ENCODE measurements at places on chromosomes 3 and 15. TPM values are rescaled to one million over a fixed set of nuclear protein-coding genes. Genes with fewer than 3 reads are reported as not detected.

The ZNF717 gene
- polyA plus RNA-seq: 22.9 TPM

The PTH1R gene
- polyA plus RNA-seq: 87.5 TPM

The OSTN gene
- polyA plus RNA-seq: 0.07 TPM

The SPESP1 gene
- 2.4 TPM for polyA plus RNA-seq

The DIPK2A gene
- 43.3 TPM for polyA plus RNA-seq

DNA sequence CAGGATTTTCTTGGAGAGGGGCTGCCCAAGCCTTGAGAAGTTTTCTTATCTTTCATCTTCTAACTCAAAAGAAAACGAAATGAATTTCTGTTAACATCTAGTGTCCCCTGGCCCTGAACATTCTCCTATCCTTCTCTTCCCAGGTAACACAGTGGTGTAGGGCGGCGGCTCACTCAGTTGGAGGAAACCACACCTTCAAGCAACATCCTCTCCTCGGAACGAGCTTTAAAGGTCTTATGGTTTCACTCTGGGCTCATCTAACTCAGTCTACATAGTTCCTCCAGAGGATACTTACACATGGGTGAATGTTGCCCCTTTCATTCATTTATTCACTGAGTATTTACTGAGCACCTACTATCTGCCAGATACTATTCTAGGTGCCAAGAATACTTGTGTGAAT is 31.0 kb upstream of the KLHL6 start:
- DNase-seq: no peak

DNA sequence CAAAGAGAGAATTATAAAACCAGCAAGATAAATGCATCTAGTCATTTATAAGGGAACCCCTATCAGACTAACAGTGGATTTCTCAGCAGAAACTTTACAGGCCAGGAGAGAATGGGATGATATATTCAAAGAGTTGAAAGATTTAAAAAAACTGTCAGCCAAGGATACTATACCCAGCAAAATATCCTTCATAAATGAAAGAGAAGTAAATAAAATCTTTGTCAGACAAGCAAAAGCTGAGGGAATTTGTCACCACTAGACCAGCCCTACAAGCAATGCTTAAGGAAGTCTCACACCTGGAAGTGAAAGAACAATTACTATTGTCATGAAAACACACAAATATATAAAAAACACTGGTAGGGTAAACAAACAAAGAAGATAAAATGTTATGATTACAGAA is 113.4 kb upstream of the FAM3D start:
- DNase-seq: no peak

DNA sequence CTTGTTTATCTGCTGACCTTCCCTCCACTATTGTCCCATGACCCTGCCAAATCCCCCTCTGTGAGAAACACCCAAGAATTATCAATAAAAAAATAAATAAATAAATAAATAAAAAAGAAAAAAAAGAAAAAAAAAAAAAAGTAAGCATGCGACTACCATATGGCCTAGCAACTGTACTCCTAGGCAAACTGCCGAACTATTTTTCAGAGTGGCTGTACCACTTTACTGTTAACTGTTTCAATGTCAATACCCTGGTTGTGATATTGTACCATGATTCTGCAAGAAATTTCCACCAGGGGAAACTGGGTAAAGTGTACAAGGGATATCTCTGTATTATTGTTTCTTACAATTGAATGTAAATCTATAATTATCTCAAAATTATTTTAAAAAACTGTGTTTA is 41.3 kb upstream of the MAP4 start:
- DNase-seq: no peak

DNA sequence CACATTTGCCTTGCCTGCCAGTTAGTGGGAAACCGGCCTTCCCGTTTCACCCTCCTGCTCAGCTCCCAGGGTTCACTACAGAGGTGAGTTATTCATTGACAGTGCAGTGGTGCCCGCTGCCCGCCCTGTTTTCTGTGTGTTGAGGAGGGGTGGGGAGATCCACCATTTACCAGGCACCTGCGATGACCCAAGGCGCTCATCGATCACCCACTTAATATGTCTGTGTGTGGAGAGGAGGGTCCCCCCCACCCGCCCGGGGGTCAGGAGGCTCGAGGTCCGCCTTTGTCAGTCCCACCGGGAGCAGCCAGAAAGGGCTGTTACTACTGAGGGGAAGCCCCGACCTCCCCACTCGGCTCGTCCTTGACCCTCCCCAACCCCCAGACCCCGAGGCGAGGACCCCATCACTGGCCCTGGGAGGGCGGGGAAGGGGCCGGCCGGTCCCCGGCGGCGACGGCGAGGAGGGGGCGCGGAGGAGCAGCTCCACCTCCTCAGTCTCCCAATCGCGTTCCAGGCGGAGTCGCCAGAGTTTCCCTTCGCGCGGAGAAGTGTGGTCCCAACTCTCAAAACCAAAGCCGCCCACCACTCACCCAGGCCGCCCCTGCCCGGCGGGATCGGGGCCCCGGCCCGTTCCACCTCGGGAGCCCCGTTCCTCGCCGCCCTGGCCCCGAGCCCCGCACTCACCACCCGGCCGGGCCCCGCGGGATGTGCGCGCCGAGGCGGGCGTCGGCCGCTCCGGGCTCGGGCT is 1.1 kb downstream of the PLXNB1 start:
- DNase-seq: peak; percentile 67

DNA sequence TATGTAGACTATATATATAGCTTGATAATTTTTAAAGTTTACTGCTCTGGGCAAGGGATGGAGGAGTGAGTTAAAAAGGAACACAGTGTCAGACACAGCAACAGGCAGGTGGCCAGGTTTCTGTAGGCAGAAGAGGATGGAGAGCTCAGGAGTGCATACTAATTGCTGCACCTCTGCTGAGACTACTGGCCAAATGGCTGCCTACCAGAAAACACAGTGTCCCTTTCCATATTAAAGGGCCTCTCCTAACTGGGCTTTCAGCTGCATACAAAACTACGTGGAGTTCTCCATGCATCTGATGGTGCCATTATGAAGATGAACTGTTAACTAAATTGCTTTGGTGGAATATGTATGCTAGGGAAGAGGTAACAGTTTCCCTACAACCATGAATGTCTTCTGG is 1.8 kb downstream of the ATP13A4 start:
- DNase-seq: no peak

DNA sequence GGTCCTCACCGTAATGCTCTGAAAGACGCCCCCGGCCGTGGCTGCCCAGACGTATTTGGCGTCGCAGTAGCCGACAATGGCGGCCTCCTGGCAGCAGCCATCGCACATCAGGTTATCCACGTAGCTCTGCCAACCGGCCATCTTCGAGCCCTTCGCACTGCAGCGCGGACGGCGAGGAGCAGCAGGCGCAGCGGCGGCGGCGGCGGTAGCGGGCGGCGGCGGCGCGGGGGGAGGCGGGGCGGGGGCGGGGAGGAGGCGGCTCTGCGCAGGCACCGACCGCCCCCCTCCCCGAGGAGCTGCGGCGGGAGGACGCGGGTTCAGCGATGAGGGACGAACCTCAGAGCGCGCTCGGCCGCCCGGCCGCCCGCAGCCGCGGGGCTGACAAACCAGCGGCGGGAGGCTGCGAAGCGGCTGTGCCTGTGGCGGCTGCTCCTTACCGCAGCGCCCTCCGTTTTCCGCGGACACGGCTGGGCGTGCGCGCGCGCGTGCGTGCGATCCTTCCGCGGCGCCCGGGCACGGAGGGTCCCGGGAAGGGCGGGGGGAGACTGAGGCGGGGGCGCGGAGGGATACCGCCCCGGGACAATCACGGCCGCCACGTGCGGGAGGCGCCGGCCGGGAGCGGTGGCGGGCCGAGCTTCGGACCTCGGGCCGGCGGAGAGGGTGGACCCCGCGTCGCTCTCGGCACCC is at the start of gene PFN2:
PFN2 (minus strand) TSS at position 180 of the 687 bp plus-strand sequence; CDS start at position 141, 39 bp downstream.
- DNase-seq: peak; percentile 90

DNA sequence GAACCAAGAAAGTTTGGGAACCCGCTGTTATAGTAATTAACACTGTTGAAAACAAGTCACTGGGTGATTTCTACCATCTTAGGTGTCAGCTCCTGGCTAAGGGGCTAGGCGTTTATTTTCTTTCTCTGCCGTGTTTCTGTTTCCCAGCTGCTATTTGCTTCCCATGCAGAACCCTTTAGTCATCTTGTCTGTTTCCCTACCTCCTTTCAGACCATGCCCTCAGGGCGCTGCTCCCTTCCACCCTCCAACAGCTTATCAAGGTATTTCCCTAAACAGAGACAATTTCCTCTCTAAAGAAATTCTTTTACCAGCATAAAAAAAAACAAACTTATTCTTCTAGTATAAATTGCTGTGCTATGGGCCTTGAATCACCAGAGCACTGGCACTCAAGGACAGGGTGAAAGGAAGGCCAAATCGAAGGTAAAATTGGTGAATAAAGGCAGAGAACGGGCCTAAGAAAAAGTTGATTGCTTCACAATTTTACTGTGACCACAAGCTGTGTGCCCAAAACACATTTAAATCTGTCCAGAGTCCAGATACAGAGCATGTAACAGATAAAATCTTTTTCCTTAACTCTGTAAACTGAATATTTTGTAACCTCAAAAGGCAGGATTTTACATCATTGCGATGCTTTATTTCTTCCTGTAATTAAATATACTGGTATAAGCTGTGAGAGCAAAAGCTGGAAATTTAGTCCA is 319.2 kb downstream of the ZNF621 start:
- no peak for DNase-seq

GRCh38 chr15:60912984-60913697 is 316.0 kb downstream of the RORA start:
- no peak for DNase-seq

DNA sequence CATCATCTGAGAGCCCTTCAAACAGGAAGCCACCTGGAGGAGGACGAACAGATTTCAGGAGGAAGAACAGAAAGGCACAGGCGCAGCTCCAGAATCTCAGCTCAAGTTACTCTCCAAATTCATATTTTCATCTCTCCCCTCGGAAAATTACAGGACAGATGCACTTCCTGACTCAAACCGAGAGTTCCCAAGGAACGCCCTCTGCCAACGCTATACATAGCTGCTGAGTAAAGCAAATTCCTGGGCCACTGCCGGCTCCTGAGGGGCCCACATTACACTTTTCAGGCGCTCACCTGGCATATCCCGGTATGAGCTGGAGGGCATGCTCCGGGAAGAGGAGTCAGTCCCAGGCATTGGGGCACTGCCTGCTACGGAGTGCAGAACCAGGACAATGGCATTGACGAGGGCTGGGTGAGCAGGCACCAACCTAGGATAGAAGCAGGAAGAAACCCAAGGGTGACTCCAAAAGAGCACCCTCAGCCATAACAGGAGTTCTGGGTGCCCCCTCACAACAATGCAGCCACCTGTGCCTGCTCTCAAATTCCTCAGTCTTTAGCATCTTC is 11.2 kb downstream of the UBL7 start:
- no peak for DNase-seq

DNA sequence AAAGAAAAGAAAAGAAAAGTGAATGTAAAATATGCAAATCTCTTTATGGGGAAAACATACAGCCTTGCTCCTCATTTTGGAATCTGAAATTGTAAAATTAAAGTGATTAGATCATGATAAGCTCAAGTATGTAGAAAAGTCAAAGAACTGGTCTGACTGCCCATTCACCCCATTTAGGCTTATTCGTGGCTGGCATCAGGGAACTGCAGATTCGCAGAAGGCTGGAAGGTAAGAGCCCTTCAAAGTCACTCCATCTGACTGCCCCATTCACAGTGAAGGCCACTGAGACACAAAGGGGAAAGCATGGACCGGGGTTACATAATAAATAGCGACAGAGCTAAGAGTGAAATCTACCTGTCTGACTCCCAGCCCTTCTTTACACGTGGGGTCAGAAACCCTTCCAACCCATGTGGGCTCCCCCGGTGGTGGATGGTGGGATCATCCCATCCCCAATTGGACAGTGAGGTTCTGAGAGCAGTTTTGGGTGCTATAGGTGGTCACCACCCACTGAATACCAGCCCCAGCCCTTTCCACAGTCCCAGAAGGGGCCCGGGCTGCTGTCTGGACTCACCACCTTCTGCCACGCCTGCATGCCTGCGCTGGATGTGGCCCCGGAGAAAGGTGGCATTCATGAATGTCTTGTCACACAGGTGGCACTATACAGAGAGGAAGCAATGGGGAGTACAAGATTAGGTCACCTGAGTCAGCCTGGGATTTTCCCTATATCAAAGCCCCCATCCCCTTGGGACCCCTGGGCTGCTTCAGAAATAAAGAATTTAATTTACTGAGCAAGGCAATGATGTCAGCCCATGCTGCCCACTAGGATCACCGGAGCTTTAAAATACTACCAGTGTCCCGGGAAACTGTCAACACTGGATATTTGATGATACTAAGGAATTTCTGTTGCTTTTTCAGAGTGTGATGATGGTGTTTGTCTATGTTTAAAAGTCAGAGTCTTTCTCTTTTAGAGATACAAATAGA is 17.9 kb downstream of the DZIP1L start:
- DNase-seq: peak; percentile 17

DNA sequence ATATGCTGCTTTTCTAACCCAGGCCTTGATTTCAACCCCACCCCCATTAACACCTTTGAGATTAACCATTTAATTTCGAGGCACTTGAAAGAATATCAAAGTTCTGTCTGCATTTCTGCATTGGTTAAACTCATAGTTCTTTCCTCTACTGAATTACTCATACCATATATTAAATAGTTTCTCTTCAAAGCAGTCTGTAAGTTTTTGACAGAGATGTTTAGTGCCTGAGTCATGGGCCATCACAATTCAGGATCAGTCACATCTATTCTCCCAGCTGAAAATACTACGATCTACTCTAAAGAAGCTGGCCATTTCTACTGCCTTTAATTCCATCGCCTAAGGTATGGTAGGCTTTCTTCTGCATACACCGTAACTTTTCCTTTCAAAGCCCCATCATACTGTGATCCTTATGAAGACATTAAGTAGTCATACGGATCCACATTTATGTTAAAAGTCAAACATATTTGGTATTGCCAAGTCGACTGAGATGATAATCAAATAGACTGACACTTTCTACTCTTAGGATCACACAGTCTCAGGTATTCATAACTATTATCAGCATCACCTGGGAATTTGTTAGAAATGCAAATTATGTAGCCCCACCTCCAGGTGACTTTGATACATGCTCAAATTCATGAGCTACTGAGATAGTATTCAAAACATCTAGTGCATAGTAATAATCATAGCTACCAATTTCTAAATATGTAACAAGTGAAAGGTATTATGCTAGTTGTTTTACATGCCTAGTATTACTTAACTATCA is 489.4 kb upstream of the IL12A start:
- no peak for DNase-seq

- no peak for DNase-seq
Measured at GRCh38 chr3:188077160-188077799, 76.7 kb upstream of the LPP start.

- peak; percentile 71 for DNase-seq
Measured at GRCh38 chr3:46628901-46629369, 16.6 kb downstream of the FAM240A start.
